CD4-positive, alpha-beta T cell (primary cell): ENCODE measurements at places on chromosomes 6 and 20.

DNA sequence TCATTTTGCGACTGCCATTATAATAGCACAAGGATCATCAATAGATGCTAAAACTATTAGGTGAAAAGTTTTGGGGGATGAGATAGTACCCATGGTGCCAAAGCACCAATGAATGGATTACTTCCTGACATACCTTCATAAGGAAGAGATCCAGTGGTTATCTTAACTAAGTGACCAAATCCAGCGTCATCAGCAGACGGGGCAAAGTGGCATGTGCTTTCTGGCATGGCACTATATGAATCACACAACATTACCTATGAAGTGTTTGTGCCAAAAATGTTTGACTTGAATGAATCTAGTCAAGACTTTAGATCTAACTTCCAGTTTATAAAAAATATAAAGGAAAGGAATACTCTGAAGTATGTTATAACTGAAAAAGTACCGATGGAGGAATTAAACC, 10.8 kb downstream of the TRIM26 start:
- H3K4me1 ChIP-seq: peaks cover 32% of the 10 kb centered on the region
- H3K4me3 ChIP-seq: no peak overlapping the region
- no peaks in the 10 kb centered on the region for H3K27me3 ChIP-seq
- no peak for DNase-seq

GRCh38 chr6:143233554-143234285, 173.0 kb downstream of the AIG1 start:
- no peaks in the 10 kb centered on the region for H3K4me1 ChIP-seq
- H3K4me3 ChIP-seq: no peak overlapping the region
- no peaks in the 10 kb centered on the region for H3K27me3 ChIP-seq
- no peaks in the 10 kb centered on the region for H3K36me3 ChIP-seq
- no peak overlapping the region for H3K27ac ChIP-seq

DNA sequence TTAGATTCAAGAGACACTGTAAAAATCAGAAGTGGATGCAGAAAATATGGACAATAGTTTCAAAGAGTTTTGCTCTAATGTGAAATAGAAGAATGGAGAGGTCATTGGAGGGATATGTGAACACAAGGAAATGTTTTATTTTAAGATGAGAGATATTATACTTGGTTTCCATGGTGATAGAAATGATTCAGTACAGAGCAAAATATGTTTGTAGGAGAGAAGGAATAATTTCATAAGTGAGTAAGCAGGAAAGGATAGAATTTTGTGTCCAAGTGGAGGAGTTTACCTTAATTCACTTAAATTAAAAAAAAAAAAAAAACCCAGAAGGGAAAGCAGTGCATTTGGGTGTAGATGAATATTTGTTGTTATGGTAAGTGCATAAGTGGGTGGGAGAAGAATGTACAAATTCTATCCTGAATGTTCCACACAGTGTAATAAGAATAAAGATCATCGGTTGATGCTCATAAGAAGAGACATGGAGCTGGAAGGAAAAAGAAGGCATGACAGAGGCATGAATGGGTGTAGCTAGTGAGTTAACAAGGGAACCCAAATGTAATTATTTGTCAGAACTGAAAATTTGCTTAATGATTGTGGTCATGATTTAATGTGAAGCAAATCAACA, 688.9 kb upstream of the GJE1 start:
- no peak for DNase-seq
- no peaks in the 10 kb centered on the region for H3K36me3 ChIP-seq
- no peaks in the 10 kb centered on the region for H3K27me3 ChIP-seq
- H3K27ac ChIP-seq: no peak overlapping the region
- H3K4me1 ChIP-seq: no peaks in the 10 kb centered on the region
- no peak overlapping the region for H3K4me3 ChIP-seq

- no peak for DNase-seq
- H3K36me3 ChIP-seq: no peaks in the 10 kb centered on the region
- no peak overlapping the region for H3K27ac ChIP-seq
- H3K4me1 ChIP-seq: peaks cover under 1% of the 10 kb centered on the region
Measured at GRCh38 chr6:143698759-143699429, 21.1 kb downstream of the PHACTR2 start.

DNA sequence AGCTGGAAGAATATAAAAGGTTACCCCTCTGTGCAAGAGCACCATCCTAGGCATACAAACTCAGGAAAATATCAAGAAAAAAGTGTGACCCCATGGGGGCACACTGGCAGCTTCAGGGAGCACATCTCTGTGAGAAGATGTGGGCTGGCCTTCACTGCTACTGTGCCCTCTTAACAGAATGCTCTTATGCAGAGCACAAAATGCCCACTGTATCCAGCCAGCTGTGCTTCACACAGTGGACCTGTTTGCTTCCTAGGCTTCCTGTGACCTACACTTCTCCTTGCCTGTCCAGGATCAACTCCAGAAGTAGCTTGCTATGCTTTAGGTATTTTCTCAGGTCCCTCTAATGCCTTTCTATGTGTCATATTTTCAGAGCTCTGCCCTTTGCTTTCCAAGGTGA, 380.2 kb upstream of the MMS22L start:
- no peaks in the 10 kb centered on the region for H3K27me3 ChIP-seq
- H3K36me3 ChIP-seq: no peaks in the 10 kb centered on the region
- H3K4me1 ChIP-seq: no peaks in the 10 kb centered on the region
- H3K27ac ChIP-seq: no peak overlapping the region

- H3K27me3 ChIP-seq: peaks cover 93% of the 10 kb centered on the region
- H3K4me3 ChIP-seq: peak overlapping the region; percentile 56
- peaks cover 58% of the 10 kb centered on the region for H3K4me1 ChIP-seq
- H3K36me3 ChIP-seq: no peaks in the 10 kb centered on the region
- no peak for DNase-seq
Measured at GRCh38 chr6:30465595-30466306, 23.6 kb upstream of the HLA-E start.

GRCh38 chr20:44398335-44398734, 42.8 kb downstream of the HNF4A start:
- H3K4me3 ChIP-seq: no peak overlapping the region
- H3K4me1 ChIP-seq: no peaks in the 10 kb centered on the region
- no peaks in the 10 kb centered on the region for H3K27me3 ChIP-seq
- H3K36me3 ChIP-seq: no peaks in the 10 kb centered on the region

GRCh38 chr20:4894981-4895381, 106.3 kb downstream of the SLC23A2 start:
- H3K36me3 ChIP-seq: peaks cover 27% of the 10 kb centered on the region
- H3K27ac ChIP-seq: no peak overlapping the region
- H3K4me1 ChIP-seq: no peaks in the 10 kb centered on the region
- no peak for DNase-seq
- H3K27me3 ChIP-seq: no peaks in the 10 kb centered on the region

- H3K4me3 ChIP-seq: no peak overlapping the region
- no peaks in the 10 kb centered on the region for H3K36me3 ChIP-seq
- peaks cover 3% of the 10 kb centered on the region for H3K27me3 ChIP-seq
- no peak for DNase-seq
- H3K27ac ChIP-seq: no peak overlapping the region
Measured at GRCh38 chr6:139778106-139778505, 403.7 kb upstream of the CITED2 start.

DNA sequence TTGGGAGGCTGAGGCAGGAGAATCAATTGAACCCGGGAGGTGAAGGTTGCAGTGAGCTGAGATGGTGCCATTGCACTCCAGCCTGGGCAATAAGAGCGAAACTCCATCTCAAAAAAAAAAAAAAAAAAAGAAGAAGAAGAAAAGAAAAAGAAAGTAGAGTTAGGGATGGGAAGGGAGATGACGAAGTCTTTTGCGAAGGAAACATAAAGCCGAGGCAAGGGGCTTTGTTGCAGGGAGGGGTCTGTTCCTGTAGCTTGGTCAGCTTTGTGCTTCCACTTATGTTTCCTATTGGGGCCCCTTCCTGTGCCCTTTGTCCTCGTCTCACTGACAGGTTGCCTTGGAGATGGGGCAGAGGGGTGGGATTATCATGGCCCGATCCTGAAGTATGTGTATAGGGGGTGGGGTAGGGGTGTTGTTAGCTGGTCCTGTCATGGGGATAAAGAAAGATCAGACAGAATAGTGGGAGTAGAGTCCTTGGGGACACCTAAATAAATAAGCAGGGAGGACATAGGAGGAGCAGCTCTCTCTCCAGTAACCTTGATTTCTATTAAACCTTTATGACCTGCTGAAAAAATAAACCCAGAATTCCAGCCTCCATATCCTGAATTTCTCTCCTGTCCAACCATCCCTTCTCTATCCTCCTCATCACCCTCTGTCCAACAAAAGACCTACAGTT, 1.1 kb upstream of the CLIC1 start:
- peak overlapping the region; percentile 28 for H3K4me3 ChIP-seq
- H3K27ac ChIP-seq: peak overlapping the region; percentile 76
- H3K36me3 ChIP-seq: peaks cover 17% of the 10 kb centered on the region
- H3K27me3 ChIP-seq: no peaks in the 10 kb centered on the region

GRCh38 chr20:50506270-50506579, 4.0 kb upstream of the PTPN1 start:
- no peak for DNase-seq
- no peaks in the 10 kb centered on the region for H3K36me3 ChIP-seq
- H3K4me3 ChIP-seq: no peak overlapping the region
- peaks cover 15% of the 10 kb centered on the region for H3K4me1 ChIP-seq

GRCh38 chr20:33812152-33812849, 1.2 kb downstream of the CHMP4B start:
- H3K4me1 ChIP-seq: peaks cover 45% of the 10 kb centered on the region
- no peak for DNase-seq
- peak overlapping the region; percentile 66 for H3K27ac ChIP-seq
- H3K27me3 ChIP-seq: no peaks in the 10 kb centered on the region
- H3K4me3 ChIP-seq: peak overlapping the region; percentile 83

DNA sequence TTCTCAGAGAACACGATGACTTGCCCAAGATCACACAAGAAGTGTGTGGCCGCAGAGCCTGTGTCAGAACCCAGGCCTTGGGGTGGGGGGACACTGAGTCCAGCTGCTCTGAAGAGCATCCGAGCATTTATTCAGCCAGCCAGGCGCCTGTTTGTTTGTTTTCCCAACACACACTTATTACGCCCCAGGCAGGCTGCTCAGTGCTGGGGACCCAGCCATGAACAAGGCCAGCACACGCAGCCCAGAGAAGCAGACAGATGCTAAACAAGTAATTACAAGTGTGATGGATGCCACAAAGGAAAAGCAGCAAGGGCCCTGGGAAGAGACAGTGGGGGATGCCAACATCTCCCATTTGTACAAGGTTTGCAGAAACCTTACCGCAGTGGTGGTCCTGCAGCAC, 19.4 kb upstream of the SIRPA start:
- DNase-seq: no peak
- H3K4me1 ChIP-seq: no peaks in the 10 kb centered on the region
- no peak overlapping the region for H3K27ac ChIP-seq

GRCh38 chr6:22809370-22809769, 240.0 kb downstream of the HDGFL1 start:
- no peak for DNase-seq
- no peaks in the 10 kb centered on the region for H3K4me1 ChIP-seq
- no peaks in the 10 kb centered on the region for H3K27me3 ChIP-seq

DNA sequence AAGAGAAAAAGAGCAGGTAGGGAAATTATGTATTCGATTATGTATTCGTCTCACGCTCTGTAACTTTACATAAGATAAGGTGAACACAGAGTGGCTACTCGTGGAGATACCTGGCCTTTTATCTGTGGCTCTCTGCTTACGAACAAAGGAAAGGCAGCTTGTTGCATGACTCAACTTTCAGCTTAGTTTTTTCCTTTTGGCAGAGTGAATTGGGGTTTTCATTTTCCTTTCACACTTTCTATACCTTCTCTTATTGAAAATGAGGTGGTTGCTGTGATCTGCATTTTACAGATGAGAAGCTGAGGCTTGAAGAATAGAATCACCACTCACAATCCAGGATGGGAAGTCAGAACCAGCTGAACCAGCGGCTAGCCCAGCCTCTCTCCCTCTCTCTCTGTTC, 13.3 kb upstream of the KCNK15 start:
- DNase-seq: no peak
- no peak overlapping the region for H3K27ac ChIP-seq
- H3K4me3 ChIP-seq: no peak overlapping the region
- peaks cover 14% of the 10 kb centered on the region for H3K4me1 ChIP-seq

DNA sequence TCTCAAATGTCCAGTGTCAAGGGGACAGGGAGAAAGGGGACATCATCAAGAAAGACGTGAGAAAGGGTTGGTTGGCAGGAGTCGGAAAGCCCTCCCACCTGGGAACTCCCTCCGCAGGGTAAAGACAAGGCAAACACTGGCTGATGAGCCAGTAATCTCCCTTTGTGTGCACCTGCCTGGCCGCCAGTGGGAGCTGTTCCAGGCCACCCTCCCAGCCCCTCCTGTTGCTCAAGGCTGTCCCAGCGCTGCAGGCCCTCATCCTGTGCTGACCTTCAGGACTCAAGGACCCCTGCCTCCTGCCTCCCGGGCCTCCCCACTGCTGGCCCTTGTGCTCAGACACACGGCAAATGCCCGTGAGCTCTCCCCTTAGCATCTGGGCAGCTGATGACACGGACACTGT, 7.4 kb downstream of the FRMD1 start:
- no peak overlapping the region for H3K4me3 ChIP-seq
- H3K4me1 ChIP-seq: no peaks in the 10 kb centered on the region
- H3K27me3 ChIP-seq: no peaks in the 10 kb centered on the region
- H3K36me3 ChIP-seq: no peaks in the 10 kb centered on the region

GRCh38 chr20:64053841-64054661, 4.6 kb upstream of the SOX18 start:
- H3K36me3 ChIP-seq: no peaks in the 10 kb centered on the region
- H3K27me3 ChIP-seq: peaks cover 39% of the 10 kb centered on the region
- H3K4me3 ChIP-seq: no peak overlapping the region
- H3K27ac ChIP-seq: no peak overlapping the region
- DNase-seq: no peak

DNA sequence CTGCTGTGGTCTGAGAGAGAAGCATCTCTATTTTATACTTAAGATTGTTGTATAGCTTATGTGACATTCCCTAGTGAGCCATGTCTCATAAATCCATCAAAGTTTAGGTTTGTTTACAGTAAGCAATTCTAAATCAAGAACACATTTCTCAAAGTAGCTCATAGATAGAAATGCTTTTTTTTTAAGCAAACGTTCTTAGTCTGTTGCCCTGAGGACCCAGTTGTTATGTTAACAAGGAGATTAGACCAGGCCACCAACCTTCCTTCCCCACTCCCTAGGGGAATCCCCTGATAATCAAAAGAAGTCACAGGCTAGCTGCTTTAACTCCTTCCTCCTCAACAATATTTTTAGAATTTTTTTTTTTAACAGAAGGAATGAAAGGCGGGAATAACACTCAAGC, 169.0 kb downstream of the FUT9 start:
- H3K36me3 ChIP-seq: no peaks in the 10 kb centered on the region
- H3K4me3 ChIP-seq: no peak overlapping the region
- H3K27ac ChIP-seq: no peak overlapping the region
- no peaks in the 10 kb centered on the region for H3K4me1 ChIP-seq
- H3K27me3 ChIP-seq: no peaks in the 10 kb centered on the region

- no peaks in the 10 kb centered on the region for H3K4me1 ChIP-seq
- H3K27ac ChIP-seq: no peak overlapping the region
- no peaks in the 10 kb centered on the region for H3K27me3 ChIP-seq
- H3K4me3 ChIP-seq: no peak overlapping the region
- DNase-seq: no peak
- no peaks in the 10 kb centered on the region for H3K36me3 ChIP-seq
Measured at GRCh38 chr6:62465206-62465605, 179.2 kb upstream of the KHDRBS2 start.

DNA sequence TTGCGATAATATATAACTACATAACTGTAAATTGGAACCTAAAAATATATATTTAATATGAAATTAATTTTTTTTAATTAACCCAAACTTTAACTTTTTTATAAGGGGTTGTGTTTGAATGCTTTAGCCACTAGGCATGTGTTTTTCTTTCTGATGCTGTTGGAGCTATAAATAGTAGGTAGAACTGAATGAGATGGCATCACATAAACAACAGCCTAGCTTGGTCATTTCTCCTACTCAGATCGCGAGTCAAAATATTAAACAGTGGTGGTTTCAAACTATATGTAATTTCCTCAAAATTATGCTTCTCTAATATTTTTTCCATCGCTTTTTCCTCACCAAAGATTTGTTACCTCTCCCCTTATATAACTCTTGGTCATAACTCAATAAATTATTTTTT, 243.2 kb downstream of the ARID1B start:
- peaks cover 14% of the 10 kb centered on the region for H3K4me1 ChIP-seq
- DNase-seq: no peak
- H3K36me3 ChIP-seq: no peaks in the 10 kb centered on the region
- no peaks in the 10 kb centered on the region for H3K27me3 ChIP-seq
- peak overlapping the region; percentile 99 for H3K27ac ChIP-seq
